Activated CD4-positive, alpha-beta T cell treated with anti-CD3 and anti-CD28 coated beads, Interleukin-2, amount 50 U/mL, for 1 hour (primary cell): ENCODE measurements at places on chromosomes 1 and 21.

DNA sequence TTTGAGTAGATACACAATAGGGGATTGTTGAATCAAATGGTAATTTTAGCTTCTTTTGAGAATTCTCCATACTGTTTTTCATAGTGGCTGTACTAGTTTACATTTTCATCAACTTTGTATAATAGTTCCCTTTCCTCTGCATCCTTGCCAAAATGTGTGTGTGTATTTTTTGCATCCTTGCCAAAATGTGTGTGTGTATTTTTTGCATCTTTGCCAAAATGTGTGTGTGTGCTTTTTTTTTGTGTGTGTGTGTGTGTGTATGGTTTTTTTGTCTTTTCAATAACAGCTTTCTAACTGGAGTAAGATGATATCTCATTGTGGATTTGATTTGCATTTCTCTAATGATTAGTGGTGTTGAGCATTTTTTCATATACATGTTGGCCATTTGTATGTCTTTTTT is 105.4 kb downstream of the ATP6V1G3 start:
- no peak for DNase-seq

DNA sequence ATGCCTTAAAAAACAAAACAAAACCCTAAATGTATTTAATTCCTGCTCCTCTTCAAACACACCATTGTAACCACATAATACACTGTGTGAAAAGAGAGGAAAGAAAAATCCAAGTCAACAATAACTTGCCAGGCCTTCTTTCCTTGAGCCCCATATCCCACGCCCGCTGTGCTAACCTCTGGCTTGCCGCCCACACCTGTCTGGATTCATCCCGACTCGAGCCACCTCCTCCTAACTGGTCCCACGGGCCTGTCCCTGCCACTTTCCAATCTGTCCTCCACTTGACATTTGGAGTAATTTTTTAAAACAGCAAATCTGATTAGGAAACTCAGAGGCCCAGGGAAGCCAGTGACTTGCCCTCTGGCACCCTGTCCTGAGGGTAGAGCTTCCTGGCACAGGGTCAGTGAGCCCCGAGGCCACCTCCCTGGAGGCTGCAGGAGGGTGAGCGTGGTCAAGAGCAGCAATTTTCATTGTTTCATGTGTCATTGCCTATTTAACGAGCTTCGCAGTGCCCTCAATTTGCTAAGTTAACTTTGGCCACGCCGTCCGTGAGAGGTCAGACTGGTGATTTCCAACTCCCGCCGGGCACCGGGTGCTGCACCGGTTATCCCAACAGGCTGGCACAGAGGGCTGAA is 54.1 kb downstream of the B3GALT5 start:
- DNase-seq, result no peak

DNA sequence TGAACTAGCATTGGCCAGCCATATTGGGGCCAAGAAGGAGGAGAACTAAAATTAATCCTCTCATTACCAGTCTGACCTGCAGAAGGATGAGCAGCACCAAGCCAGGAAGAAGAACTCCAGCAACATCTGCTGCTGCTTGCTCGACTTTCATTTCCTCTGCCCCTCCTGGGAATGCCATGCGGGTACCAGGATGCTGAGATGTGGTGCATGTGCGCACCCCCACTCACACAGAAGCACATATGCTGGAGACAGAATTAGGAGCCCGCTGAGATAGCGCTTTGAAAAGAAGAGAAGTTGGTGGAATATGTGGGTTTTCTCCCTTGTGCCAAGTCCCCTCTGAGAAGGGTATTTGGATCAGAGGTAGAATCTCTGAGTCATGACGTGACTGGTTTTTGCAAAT is 70.4 kb downstream of the PLXNA2 start:
- DNase-seq, result no peak

GRCh38 chr1:18581420-18581880 is 49.2 kb upstream of the PAX7 start:
- DNase-seq, result peak; percentile 29

- no peak for DNase-seq
These were observed 75.8 kb upstream of the ZNF678 start for GRCh38 chr1:227487606-227488005.

GRCh38 chr1:119674111-119674526 is 26.1 kb upstream of the ZNF697 start:
- DNase-seq, result no peak

- peak; percentile 53 for DNase-seq
These were observed 34.2 kb upstream of the COX20 start for GRCh38 chr1:244801246-244801645.

- no peak for DNase-seq
These were observed 100.0 kb downstream of the ABCA4 start for GRCh38 chr1:94020764-94021579.
